ENCODE measurements at places on chromosomes 12 and 14. TPM values are rescaled to one million over a fixed set of nuclear protein-coding genes. Genes with fewer than 3 reads are reported as not detected.

The RNASE1 gene
- total RNA-seq, result 299 TPM

The RNFT2 gene
- total RNA-seq, result not detected

The DTX1 gene
- 3.4 TPM for total RNA-seq

GRCh38 chr12:120831648-120832267 lies 72.4 kb downstream of the SPPL3 start:
- no peak for DNase-seq

GRCh38 chr12:68745904-68746571 lies at the start of gene SLC35E3:
Gene SLC35E3, plus strand, starts transcription at chr12:68746176. Its CDS starts 202 bp downstream, at chr12:68746378.
- DNase-seq, result peak; percentile 87

DNA sequence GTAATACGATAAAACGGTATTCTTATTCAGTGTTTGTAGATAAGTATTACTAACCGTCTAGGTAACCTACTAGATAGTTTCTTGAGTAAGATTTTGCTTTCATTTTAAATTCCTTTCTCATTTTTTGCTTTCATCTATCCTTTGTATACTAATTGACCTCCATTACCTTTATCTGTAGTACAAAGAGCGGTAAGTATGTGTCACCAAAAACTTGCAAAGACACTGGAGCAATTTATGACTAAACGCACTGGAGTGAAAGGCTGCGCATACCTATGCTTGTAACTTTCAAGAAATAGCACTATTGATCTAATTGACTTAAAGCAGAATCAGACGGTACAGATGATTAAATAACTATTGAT lies 1.7 kb downstream of the ARHGAP5 start:
- no peak for DNase-seq

DNA sequence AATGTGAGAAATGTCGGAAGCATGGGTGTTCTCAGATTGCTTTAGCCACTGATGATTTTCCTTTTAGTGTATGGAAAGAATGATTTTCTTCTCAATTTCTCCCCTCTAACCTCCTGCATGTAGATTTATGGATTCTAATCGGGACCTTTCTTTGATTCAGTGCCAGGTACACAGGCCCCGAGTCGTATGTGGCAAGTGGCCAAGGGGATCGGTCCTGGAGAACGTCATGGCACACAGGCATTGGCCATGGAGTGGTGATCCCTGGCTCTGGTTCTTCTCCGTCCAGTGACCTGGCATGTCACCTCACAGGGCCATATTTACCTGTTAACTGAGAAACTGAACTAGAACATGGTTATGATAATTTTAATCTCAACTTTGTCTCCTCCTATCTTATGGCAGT lies 58.1 kb downstream of the ETV6 start:
- DNase-seq, result no peak

Data from uterus (tissue), 4 donors.